ENCODE measurements at places on chromosomes 3 and 15.
A peak's percentile ranks its signal among the peaks of the same experiment; 100 is the strongest.

DNA sequence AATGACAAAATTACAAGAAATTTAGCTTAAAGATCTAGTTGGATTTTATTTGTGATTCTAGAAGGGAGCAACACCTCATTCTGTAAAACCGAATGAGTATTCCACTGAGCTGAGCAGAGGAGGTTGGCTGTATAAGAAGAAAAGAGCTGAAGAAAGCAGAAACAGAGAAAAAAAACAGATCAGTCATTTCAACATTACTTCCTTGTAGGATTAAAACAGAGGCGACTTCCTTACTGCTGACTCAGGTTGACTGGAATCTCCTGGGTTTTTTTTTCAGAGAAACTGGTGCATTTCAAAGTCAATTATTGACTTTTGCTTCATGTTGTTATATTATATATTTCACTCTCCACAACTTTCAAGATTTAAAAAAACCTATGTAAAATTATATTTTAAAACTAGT lies 368.1 kb upstream of the UBE2E2 start:
- DNase-seq, result no peak

GRCh38 chr3:156635034-156635433 lies 39.4 kb upstream of the TIPARP start:
- no peak for DNase-seq

DNA sequence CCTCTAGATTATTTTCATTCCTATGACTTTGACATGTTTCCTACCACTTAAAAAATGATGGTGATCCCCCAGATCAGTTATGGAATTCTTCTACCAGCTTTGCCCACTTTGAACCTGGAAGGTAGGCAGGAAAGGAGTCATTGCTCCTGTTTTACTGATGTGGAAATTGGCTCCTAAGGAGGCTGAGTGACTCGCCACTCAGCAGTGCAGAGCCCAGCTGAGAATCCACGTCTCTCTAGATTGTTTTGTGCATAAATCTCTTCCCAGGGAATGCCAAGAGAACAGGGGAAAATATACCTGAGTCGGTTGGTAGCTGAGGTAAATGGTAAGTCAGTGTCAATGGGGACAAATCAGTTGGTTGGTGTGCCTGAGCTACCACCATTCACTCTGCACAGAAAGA lies 4.7 kb downstream of the LTF start:
- DNase-seq, result no peak

DNA sequence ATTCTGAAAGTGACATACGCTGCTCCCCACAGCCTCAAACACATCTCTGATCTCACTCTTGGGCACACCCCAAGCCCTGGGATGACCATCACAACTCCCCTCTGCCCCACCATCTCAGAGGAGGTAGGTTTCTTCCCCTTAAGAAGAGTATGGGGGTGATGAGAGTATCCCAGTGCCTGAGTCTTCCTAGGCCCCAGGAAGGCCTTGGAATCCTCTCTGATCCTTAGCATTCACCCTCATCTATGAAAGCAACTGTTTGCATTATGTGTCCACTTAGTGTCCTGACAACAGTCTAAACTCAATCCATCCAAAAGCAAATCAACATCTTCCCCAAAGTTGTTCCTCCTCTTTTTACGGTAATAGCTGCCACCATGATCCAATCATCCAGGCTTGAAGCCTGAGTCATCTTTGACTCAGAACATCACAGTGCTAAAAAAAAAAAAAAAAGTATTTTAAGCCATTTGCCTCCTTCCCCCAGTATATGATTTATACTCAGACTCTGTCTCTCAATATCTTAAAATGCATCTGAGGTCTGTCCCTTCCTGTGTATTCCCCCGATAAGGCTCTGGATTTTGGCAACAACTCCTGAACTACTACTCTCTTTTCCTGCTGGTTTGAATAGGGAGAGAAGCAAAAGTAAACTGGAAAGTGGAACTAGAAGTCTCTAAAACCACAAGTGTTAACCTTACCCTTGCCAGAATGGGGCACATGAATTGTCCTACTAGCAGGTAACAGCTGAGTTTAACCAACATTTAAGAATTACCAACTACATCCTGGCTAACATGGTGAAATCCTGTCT lies 22.5 kb downstream of the POPDC2 start:
- DNase-seq, result peak; percentile 79
